ENCODE measurements at places on chromosomes 4 and X.

GRCh38 chrX:135327299-135327698 lies 18.0 kb downstream of the ETDC start:
- no peak for DNase-seq

- DNase-seq = no peak
These were observed 4.8 kb upstream of the RGS12 start for GRCh38 chr4:3287972-3288570.

DNA sequence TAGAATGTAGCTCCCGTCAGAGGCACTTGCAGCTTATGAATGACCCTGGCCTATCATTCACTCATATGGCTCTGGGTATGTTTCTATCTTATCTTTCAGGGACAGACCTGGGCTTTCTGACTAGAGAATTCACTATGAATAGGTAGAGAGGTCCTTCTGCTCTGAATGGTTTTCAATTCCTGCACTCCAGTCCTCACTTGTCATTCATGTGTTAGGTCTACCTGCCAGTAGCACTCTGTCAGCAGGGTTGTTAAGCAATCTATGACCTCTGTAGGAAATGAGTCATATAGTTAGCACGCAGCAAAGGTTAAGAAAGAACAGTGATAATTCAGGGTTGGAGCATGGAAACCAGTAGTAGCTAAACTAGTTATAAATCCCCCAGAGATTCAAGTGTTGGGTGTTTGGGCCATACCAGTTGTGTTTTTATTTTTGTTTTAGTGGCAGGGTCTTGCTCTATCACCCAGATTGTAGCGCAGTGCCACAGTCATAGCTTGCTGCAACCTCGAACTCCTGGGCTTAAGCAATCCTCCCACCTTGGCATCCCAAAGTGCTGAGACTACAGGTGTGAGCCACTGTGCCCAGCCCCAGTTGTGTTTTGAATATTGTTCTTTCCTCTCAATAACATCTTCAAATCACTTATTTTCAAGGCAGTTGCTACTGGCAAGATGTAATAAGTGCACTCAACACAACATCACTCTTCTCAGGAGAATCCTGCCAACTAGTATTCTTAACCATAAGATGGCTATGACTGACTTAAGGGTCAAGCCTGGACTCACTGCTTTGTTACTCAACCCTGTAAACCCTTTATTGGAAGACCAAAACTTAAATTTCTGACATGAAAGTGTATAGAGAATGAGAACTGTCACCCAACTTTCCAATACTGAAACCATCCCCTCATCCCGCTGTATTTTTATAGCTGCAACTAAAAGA lies 25.1 kb downstream of the ARL13A start:
- DNase-seq = no peak

DNA sequence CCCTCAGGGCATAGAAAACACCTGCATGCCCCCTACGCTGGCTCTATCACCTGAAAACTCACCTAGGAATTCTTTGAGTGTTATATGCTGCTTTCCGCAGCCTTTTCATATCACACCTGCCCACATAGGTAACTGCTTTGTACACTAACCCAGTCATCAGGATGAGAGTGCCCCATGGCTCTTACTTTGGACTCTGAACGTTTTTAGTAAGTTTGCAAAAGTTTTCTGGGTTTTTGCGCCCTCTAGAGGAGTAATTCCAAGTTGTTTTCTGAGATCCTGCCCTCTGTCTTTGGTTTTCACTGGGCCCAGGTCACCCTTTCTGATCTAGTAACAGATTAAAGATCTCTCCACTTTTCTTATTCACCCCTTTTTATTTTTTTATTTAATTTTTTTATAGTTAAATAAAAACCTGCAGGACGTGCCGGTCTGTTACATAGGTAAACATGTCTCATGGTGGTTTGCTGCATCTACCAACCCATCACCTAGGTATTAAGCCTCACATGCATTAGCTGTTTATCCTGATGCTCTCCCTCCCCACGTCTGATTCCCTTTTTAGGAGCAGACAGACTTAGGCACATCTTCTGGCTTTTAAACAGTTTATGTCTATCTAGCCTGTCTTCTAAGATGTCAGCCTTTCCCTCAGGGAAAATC lies 139.2 kb downstream of the NWD2 start:
- DNase-seq = no peak

- no peak for DNase-seq
These were observed 1224.3 kb upstream of the TENM3 start for GRCh38 chr4:181018913-181019312.

GRCh38 chrX:153075366-153075765 lies 3.1 kb downstream of the PNMA6A start:
- DNase-seq = no peak

- no peak for DNase-seq
These were observed 19.0 kb downstream of the HNRNPD start for GRCh38 chr4:82354788-82355187.

GRCh38 chr4:152968806-152969394 lies 32.8 kb downstream of the FHDC1 start:
- no peak for DNase-seq

- no peak for DNase-seq
These were observed 112.2 kb downstream of the AGTR2 start for GRCh38 chrX:116282751-116283150.

- DNase-seq = no peak
These were observed at the start of gene FGFR3 for GRCh38 chr4:1792832-1793495. Gene FGFR3 (plus strand): TSS chr4:1793293. CDS start chr4:1793935, 642 bp downstream.

DNA sequence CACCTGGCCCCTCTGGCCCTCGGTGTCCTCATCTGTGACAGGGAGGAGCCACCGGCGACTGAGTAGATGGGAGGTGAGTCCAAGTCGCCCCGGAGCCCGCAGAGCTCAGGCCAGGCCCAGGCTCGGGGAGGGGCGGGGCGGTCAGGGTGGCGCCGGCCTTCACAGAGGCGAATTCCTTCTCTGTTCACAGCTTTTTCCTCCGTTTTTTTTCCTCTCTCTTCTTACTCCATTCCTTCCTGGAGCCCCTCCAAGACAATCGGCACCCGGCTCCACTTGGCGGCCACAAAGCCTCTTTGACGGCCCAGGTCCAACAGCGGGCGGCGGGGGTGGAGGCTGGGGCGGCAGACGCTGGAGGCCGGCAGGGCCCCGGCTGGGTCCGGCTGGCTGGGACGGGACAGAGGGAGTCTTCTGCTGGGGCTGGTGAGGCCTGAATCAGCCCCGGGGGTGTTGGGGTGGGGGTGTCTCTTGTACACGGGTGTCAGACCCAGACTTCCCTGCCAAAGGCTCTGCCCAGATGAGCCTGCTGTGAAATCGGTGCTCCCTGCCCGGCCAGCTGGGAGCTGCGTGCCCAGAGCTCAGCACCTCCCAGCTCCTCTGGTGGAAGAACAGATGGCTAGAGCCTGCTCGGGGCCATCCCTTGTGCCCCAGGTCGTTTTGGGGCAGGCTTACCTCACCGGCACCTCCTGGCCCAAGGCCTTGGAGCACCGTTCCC lies 22.6 kb downstream of the FGFRL1 start:
- DNase-seq = no peak

DNA sequence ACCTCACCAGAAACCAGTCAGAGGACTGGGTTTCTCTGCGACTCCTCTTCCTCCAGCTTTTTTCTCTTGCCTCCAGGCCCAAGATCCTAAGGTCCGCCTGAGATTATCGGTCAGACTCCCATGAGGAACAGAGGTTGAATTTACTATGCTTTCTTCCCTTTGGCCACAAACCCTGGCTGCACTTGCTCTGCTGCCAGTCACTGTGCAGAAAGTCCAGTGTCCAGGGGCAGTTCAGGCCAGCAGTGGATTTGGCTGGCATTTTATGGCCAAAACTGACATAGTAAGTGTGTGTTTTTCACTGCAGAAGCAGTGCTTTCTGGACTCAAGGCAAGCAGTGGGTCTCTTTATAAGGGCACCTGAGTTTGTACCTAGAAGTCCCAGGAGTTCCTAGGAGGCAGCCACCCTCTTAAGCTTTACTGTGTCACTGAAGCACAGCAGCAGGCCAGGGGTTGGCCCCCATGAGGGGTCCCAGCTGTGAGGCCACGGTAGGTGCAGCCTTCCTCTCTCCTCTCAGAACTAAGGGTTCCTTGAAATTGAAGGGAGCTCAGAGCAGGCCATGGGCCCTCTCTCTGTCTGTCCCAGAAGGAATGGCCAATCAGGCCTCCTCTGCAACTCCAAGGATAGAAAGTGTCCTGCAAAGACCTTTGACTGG lies 3.4 kb downstream of the RTL5 start:
- DNase-seq = no peak

GRCh38 chrX:22063284-22063683 lies 31.2 kb downstream of the PHEX start:
- no peak for DNase-seq

GRCh38 chr4:12421364-12421763 lies 992.7 kb upstream of the HS3ST1 start:
- no peak for DNase-seq

- DNase-seq = no peak
These were observed 27.8 kb downstream of the ZNF330 start for GRCh38 chr4:141248486-141248885.

DNA sequence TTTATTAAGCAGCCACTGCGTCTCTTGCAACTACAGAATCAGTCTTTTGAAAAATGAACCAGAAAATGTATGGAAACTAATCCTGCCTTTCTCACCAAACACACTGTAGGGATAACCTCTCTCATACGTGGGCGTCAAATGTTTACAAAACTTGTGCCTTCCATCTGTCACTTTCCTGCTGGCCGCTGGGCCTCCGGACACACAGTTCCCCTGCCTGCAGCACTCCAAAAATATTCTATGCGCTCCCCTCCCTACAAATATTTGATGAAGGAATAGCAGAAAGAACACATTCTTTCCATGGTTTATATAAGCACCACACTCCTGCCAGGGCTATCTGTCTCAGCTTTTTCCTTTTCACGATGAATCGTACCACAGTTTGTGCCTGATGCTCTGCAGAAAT lies 14.9 kb upstream of the CYTL1 start:
- no peak for DNase-seq

DNA sequence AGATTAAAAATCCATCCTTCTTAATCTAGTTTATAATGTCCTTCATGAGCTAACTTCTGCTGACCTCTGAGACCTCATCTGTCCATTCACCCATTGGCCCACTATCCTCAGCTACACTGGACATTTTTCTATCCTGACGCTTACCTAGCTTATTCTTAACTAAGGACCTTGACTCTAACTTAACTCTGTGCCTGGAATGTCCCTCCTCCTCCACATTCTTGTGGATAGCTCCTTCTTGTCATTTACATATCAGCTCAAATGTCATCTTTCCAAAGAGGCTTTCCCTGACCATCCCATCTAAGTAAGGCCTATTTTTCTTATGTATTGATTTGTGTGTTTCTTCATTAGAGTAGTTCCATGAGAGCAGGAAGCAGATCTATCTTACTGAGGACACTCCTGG lies 54.7 kb downstream of the ATXN3L start:
- no peak for DNase-seq

- DNase-seq = no peak
These were observed 137.3 kb upstream of the PDE5A start for GRCh38 chr4:119765951-119766350.

DNA sequence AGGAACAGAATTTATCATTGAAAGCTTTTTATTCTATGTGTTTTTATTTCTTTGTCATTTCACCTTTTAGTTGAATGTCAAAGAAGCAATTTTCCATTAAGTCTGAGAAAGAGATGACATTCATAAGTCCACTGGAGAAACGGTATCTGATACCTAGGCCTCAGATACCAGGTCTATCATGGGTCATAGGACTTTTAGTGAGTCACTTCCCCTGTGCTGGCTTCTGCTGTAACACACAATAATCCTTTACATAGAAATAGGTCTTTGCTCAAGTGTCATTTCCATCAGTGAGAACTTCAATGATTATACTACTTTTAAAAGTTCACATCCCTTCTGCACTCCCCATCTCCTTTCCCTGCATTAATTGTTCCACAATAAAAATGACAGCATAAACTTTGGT lies 125.5 kb upstream of the ARMCX2 start:
- DNase-seq = no peak

- no peak for DNase-seq
These were observed 459.7 kb downstream of the GRXCR1 start for GRCh38 chr4:43351970-43352806.

DNA sequence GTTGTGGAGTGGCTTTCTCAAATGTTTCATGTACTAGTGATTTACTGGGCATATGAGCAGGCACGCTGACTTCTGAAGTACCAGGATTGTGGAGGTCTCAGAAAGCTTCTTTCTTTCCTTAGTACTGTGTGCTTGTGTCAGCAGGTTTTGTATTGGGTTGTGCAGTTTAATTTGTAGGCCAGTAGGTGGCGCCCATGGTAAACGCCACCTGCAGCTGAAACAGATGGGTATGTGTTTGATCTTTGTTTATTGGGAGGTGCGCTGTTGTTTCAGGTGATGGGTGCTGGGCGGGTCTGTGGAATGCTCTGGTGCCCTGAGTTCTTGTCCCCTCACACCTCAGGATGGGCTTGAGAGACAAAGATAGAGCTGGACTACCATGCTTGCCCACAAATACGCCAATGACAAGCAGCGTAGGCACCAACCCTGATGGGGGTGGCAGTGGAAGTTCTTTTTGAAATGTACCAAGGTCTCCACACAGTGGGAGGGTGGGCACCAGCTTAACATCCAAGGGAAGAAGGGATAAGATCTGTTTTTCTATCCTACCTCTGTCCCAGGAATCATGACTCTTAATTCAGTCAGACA lies 141.5 kb downstream of the RPS6KA6 start:
- DNase-seq = no peak

Data from activated naive CD4-positive, alpha-beta T cell (primary cell).